ENCODE measurements at places on chromosomes 2 and 18.

- no peak for DNase-seq
These were observed 184.5 kb downstream of the FAM210A start for GRCh38 chr18:13541621-13542519.

GRCh38 chr2:98664323-98664722 lies 55.9 kb downstream of the UNC50 start:
- peak; percentile 31 for DNase-seq

DNA sequence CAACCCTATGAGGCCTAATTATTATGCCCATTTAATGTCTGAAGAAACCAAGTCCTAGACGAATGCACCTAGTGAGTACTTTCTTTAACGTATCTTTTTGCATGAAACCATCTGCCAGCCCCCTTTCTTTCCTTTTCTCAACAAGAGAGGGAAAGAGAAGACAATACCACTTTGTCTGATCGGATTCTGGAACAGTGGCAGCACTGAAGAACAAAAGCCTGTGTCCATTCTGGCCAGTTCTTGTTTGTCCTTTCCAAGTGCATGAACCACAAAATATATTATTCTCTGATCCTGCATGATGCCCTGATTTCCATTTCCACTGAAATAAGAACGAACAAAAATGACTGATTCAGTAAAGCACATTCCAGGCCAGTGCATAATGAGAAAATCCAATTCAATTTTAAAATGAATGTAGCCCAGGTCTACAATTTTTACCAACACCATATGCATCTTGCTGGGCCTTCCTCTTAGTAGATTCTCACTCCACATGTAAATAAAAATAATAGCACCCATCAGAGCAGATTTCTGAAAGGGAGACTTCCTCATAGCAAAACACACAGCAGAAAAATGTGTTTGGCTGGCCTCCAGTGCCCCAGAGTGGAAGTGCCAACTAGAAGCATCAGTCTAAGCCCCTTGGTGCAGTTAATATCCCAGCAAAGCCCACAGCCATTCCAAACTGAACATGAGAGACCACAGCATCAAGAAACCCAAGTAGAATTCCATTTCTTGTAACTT lies 422.6 kb upstream of the ID2 start:
- no peak for DNase-seq

GRCh38 chr2:168212167-168212566 lies 35.2 kb downstream of the STK39 start:
- no peak for DNase-seq

GRCh38 chr2:151640087-151640486 lies 94.2 kb downstream of the NEB start:
- DNase-seq, result no peak

- DNase-seq, result no peak
These were observed 31.3 kb upstream of the CDCA7 start for GRCh38 chr2:173323371-173323770.

DNA sequence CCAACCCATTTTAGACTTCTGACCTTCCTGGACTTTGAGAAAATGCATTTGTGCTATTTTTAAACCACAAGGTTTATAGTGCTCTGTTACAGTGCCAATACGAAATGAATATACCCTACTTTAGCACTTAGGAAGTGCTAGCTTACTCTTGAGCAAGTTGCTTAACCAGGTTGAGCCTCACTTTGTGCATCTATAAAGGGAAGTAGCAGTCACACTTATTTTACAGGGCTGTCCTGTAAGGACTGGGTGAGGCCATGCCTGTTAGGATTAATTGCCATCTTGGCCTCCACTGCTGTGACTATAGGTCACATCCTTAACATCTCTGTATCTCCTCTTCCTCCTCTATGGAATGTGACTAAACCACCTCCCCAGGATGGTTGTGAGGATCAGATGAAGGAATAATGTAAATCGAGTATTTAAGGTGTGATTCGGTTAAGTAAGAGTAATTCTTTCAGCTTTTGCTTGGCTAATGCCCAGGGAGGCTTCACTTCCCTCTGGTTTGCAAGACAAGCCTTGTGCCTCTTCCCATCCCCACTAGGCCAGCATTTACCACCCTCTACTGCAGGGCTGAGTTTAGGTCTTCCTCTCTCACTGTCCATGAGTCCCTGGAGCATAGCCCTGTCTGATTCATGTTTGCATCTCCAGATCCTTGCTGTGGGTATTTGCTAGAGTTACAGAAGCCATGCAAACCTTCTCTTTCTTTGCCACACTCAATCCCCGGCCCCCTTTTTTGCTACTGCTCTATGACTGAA lies 341.2 kb downstream of the ZNF521 start:
- DNase-seq, result no peak

- DNase-seq, result no peak
These were observed 31.3 kb downstream of the SETBP1 start for GRCh38 chr18:44712025-44712424.

DNA sequence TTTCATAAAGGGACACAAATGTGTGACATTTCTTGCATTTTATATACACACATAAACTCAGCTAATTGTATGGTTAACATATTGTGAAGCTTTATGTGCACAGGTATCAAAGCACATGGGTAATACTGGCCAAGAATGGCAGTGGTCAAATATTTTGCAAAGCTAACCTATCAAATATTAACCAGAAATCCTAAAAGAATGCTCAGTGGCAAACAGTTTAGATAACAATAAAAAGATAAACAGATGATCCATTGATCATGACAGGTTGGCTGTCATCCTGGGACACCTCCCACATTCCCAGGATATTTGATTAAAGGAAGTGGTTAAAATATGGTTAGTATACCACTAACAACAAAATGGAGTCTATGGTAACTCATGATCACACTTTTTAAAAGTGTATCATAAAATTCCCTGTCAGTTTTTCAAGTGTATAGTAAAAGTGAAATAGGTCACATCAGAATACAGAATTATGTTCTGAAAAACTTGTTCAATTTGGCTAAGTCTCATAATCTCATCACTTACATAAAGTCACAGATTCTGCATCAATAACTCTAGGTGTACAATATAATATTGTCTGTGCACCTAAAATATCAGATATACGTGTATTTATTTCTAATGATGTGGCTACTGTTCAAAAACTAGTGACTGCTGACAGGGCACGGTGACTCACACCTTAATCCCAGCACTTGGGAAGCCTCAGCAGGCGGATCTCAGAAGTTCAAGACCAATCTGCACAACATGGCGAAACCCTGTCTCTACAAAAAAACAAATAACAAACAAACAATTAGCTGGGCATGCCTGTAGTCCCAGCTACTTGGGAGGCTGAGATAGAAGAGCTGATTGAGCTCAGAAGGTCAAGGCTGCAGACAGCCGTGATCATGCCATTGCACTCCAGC lies 48.9 kb downstream of the CDH2 start:
- no peak for DNase-seq

DNA sequence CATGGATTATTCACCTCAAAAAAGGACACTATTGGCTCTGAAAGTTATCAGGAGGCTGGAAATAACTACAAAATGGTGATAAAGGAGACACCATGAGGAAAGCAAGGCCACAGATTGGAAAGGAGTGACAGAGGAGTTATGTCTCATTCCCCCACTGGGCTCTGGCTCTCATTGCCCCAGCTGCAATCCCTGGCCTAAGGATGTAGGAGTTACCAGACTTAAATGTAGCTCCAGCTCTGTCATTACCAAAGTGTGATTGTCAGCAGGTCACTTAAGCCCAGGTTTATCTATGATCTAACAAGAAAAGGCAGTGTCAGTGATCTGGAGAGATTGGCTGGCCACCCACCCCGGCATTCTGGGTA lies 1228.2 kb upstream of the DDX18 start:
- no peak for DNase-seq

GRCh38 chr2:223860809-223861738 lies 23.7 kb upstream of the AP1S3 start:
- DNase-seq, result no peak

- DNase-seq, result no peak
These were observed 25.4 kb upstream of the ATP5MC3 start for GRCh38 chr2:175206866-175207265.

DNA sequence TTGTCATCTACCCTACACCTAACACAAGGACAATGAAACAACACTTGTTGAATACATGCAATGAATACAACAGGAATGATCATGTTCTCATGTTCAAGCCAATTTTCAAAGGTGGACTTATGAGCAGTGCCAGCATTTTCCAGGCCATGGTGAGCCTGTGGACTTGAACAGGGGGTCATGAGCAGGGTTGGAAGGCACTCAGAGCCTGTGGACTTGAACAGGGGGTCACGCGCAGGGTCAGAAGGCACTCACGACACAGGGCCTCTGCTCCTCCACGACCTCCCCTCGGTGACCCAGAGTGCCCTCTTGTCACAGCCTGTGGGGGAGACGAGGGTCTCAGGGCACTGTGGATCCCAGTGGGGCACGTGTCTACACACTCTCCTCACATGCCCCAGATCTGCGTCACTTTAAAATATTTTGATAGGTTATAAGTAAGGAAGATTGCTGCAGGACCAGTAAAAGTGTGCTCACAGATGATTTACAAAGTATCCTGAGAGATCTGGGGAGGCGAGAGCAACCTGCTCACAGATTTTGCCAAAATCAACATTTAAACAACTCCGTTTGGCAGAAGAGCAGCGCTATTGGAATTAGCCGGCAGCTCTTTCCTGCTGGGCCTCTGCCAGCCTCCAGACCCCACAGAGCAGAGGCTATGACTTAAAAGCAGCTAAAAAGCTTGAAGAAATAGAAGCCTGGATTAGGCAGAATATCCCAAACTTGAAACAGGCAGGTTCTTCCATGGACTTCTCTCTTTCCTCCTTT lies 121.9 kb downstream of the TMEM18 start:
- no peak for DNase-seq

DNA sequence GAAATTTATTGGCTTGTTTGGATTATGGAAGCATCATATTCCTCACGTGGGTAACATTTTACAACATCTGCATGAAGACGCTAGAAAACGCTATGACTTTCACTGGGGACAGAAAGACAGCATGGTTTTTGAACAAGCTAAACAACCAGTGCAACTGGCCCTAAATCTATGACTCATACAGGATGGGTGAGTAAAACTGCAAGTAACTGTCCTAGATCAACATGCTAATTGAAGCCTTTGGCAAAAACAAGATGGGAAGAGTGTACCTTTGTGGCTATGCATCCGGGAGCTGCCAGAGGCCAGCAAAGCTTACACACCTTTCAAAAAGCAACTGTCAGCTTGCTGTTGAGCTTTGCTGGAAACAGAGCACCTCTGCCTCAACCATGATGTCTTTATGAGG lies 1096.0 kb upstream of the DDX18 start:
- DNase-seq, result no peak

- no peak for DNase-seq
These were observed 30.2 kb downstream of the DIS3L2 start for GRCh38 chr2:231991664-231992063.

DNA sequence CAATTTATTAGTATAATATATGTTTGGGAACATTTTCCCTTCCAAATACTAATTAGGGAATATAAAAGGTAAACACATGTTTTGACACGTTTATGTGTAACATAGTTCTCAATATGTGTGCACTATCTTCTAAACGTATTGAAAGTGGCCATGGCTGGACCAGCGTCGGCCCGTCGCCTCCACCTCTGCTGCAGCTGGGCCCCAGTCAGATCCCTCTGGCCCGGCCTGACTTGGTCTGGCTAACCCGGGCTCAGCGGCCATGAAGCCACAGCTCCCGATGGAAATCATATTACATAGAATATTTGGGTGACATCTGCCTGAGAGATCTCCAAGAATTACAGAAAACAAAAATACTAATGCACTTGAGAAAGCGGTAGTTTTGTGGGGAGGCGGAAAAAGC lies 474.4 kb upstream of the CDH2 start:
- no peak for DNase-seq

GRCh38 chr2:39595116-39595515 lies 70.6 kb upstream of the TMEM178A start:
- no peak for DNase-seq

DNA sequence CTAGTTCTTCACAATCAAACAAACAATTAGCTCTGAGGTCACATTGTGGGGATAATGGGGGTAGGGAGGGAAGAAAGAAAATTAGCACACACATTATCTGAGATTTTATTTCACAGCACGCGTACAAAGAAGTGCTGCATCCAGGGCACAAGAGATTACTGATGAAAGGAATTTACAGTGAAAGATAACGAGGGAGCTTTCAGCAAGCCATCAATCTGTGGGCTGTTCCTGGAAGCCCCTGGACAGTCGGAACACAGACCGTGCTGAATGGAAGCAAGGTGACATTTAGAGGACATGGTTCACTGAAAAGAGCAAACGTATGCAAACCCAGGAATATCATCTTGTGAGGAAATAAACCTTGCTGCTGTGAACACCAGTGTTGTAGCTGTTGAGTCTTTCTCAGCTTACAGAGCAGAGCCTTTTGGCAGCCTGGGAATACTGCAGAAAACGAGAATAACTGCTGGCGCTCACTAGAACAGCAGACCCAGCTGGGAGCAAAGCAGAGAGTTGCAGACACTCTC lies 63.2 kb downstream of the SCG2 start:
- DNase-seq, result no peak

- no peak for DNase-seq
These were observed 37.5 kb downstream of the CMPK2 start for GRCh38 chr2:6828299-6828584.

GRCh38 chr2:66849153-66849755 lies 414.3 kb downstream of the MEIS1 start:
- no peak for DNase-seq

DNA sequence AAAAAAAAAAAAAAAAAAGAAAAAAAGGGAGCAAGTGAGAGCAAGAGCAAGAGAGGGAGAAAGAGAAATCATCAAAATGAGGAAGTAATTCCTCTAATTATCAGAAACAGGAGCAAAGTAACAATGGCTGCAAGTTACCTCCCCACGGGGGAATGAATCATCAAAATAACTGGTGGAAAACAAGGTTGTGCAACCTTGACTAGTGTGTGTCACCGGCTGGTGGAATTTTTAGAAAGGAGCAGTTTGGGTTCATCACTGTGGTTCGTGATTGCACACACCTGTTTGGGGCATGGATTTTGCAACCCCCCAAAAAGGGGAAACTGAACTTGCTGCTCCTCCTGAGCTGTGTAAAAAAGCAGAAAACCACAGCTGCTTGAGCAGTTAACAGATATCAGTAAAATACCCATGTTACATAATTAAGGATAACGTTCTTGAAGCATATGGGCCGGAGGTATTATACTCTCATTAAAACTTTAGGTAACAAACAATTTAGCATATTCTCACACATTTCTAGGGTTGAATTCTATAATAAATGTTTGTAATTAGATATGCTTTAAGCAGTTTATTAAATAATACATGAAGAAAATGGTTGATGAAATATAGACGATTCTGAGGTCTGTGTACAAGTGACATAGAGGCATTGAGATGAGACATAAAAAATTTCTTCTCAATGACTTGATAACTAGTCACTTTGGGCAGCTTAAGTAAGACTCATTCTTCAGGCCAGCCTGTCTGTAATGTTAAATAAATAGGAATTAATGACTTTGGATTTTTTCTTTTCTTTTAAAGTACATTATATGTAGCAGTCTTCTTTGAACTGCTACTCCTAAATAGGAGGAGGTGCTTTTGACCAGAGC lies 184.2 kb upstream of the ZEB2 start:
- DNase-seq, result no peak

DNA sequence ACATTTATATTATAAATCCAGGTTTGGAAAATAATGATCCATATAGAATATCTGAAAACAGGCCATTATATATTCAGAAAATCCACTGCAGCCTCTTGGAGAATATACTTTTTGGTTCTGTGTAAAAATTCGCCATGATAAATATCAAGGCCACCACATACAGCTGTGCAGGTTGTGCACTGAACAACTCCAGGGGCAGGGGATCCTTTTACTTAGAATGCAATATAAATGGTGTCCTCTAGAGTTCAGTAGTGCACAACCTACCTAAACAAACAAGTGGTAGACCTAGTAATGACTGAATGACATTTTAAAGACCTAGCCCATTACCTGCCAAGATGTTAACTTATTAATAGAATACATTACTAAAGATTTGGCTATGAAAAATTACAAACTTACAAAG lies 22.4 kb downstream of the MOGAT1 start:
- no peak for DNase-seq
